NCI-H1930 (cell line): ENCODE measurements at places on chromosomes 12 and 14.

- no peak for DNase-seq
Measured at GRCh38 chr14:100903134-100903468, 421 bp downstream of the RTL1 start.

DNA sequence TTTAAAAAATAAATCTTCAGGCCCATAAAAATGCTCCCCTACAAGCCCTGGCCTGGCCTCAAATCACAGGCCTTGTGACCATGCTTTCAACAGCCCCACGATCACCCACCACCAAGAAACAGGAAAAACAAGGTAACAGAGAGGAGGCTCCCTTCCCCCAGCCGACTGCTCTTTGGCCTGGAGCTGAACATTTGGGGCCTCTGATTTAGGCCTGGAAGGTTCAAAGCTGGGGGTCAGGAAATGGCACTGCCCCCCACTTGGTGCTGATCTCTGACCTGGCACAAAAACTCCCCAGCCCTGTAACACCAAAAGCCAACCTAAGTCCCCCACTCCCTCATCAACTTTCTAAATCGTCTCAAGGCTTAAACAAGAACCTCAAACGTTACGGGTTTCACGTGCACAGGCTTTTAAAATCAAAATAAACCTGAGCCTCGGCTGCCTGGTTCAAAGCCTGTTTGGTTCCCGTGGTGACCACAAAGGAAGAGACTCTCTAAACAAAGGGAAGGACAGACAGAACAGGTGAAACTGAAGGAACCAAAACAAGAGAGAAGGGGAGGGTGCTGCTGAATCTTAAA is 9.0 kb downstream of the ACTN1 start:
- DNase-seq: no peak

DNA sequence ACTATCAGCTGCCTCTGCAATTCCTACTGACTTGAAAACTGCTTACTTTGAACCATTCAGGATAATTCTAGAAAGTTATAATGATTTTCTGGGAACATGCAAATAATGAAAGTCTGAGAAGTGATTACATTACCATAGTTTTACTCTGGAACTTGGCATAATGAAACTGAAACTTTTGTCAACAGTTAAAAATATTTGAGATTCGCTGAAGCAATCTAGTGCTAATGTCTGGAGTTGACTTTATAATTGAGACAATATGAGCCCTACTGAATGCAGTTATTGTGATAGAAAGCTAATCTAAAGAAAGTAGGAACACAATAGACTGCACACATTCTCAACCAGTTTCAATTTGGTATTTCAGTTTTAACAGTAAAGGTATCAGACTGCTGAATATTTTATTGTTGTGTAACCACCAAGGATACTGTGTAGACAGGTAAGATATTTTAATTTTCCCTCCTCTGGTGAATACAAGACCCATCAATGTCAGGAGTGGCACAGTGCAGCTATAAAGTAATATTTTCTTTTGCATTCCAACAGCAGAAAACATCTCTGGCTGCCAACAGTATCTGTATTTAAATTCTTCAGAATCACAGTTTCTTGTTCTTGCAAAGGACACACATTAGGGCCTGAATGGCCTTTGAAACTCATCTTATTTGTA is 483.5 kb downstream of the ATP23 start:
- no peak for DNase-seq

- DNase-seq: no peak
Measured at GRCh38 chr12:59717436-59717835, 121.6 kb downstream of the SLC16A7 start.

GRCh38 chr14:51479584-51480325 is 172.0 kb upstream of the FRMD6 start:
- no peak for DNase-seq

DNA sequence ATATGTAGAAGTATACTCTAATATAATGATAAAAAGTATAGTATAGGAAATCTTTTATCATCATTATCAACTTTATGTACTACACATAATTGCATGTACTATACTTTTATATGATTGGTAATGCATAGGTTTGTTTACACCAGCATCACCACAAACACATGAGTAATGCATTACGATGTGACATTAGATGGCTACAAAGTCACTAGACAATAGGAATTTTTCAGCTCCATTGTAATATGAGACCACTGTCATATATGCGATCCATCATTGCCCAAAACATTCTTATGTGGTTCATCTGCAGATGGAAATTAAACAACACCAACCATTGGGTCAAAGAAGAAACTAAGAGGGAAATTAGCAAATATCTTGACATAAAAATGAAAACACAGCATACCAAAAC is 4.4 kb downstream of the ADAM20 start:
- no peak for DNase-seq

GRCh38 chr12:116385486-116386217 is 108.2 kb upstream of the MED13L start:
- no peak for DNase-seq

- no peak for DNase-seq
Measured at GRCh38 chr12:12372946-12373722, 16.3 kb downstream of the BORCS5 start.

- DNase-seq: no peak
Measured at GRCh38 chr12:52377266-52377665, 8.2 kb downstream of the KRT84 start.

- DNase-seq: no peak
Measured at GRCh38 chr14:52939427-52939826, 11.4 kb downstream of the FERMT2 start.

DNA sequence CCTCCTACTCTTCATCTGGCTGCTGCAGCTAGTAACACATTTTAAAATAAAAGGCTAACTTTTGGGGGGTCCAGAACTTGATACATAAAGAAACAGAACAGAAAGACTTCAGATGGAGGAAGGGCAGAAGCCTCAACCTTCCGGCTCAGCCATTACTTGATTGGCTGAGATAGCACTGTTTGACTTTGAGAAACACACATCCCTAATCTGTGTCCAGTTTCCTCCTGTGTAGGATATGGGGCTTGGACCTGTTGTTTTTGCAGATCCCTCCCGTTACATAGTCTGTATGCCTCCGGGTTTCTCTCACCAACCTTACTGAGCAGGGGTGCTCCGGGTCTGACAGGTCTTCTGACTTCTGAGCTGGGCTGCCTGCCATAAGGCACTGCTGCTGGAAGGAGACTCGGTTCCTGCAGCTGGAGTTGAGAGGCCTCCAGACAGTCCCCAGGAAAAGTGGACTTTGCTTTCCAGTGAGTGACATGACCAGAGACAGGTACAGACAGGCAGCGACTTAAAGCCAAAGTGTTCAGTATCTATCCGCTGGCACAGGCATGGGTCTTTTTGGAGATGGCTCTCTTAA is 8.3 kb upstream of the ZNF641 start:
- no peak for DNase-seq

DNA sequence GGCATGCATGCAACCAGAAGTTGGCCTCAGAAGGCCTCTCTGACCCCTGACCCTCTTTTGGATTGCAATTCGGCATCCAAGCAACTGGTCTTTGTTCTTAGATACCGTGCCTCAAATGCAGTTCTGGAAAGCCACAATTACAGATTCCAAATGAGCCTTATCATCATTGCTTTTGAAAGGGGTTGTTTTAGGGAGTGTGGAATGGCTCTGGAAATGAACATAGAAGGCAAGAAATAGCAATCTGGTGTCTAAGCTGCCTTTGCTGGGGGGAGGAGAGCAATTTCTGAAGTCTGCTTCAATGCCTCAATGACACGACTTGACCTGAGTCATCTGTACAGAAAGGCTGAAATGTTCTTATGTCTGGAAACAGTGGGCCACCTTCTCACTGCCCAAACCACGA is 250.1 kb downstream of the NUAK1 start:
- DNase-seq: no peak

GRCh38 chr12:87086118-87086891 is 830.1 kb upstream of the MGAT4C start:
- DNase-seq: no peak

GRCh38 chr14:84250893-84251292 is 1279.1 kb upstream of the FLRT2 start:
- no peak for DNase-seq
